ENCODE measurements at places on chromosomes 2 and 18. TPM values are rescaled to one million over a fixed set of nuclear protein-coding genes. Genes with fewer than 3 reads are reported as not detected.

Gene ASPRV1
- 2.4 TPM for total RNA-seq

Gene LAMA3
- 16.0 TPM for total RNA-seq

Gene NDC80
- 67.2 TPM for total RNA-seq

Gene IKZF2
- total RNA-seq: 5.2 TPM

Gene SLC9A4
- not detected for total RNA-seq

Gene NUP35
- total RNA-seq: 25.7 TPM

Gene CCBE1
- total RNA-seq: 26.3 TPM

Gene DNER
- 84.8 TPM for total RNA-seq

Gene HOXD13
- 5.4 TPM for total RNA-seq

Gene SERPINB3
- total RNA-seq: not detected

Gene DNAJC5G
- total RNA-seq: not detected

Gene PKDCC
- total RNA-seq: 24.0 TPM

Gene RANBP2
- 25.7 TPM for total RNA-seq

Gene IMPA2
- total RNA-seq: 90.8 TPM

Gene POLE4
- 52.1 TPM for total RNA-seq

Gene ZNF236
- total RNA-seq: 43.2 TPM

Gene VWA3B
- total RNA-seq: not detected

Gene AKAIN1
- total RNA-seq: not detected

Gene TXNDC2
- 0.33 TPM for total RNA-seq

Gene PLEKHH2
- total RNA-seq: 1.2 TPM

Gene SLC38A11
- total RNA-seq: not detected

Gene CNGA3
- not detected for total RNA-seq

Gene LIMS1
- 49.2 TPM for total RNA-seq

Gene VIT
- 7.9 TPM for total RNA-seq

Gene MAP3K19
- not detected for total RNA-seq

Gene FBXO41
- 0.32 TPM for total RNA-seq

Gene LGALSL
- 4.5 TPM for total RNA-seq

Gene FEZ2
- total RNA-seq: 37.8 TPM

Gene DYNAP
- total RNA-seq: not detected

Gene COBLL1
- 0.89 TPM for total RNA-seq

Gene KCNJ3
- total RNA-seq: not detected

Gene PAPOLG
- 4.2 TPM for total RNA-seq

Gene PCARE
- not detected for total RNA-seq

Gene NEMP2
- 7.0 TPM for total RNA-seq

Gene KLHL14
- not detected for total RNA-seq

Gene CIB4
- not detected for total RNA-seq

Gene C2orf66
- total RNA-seq: not detected

Gene EPG5
- 14.2 TPM for total RNA-seq

Gene GCKR
- total RNA-seq: not detected

Gene SPC25
- total RNA-seq: 28.1 TPM

Gene CNTNAP5
- total RNA-seq: not detected

Gene GBX2
- total RNA-seq: 0.94 TPM

Gene DCDC2C
- not detected for total RNA-seq

Gene UGT1A6
- total RNA-seq: 0.20 TPM

Gene ALS2
- total RNA-seq: 21.9 TPM

Gene ALPI
- total RNA-seq: not detected

Gene SIX3
- not detected for total RNA-seq

Gene SPP2
- total RNA-seq: not detected

Gene CDK5R2
- not detected for total RNA-seq

Gene ALLC
- not detected for total RNA-seq

All from MG63 (cell line).